Head of caudate nucleus (tissue), 42 donors: ENCODE measurements at places on chromosomes 7 and 10.
A peak's percentile ranks its signal among the peaks of the same experiment; 100 is the strongest.

DNA sequence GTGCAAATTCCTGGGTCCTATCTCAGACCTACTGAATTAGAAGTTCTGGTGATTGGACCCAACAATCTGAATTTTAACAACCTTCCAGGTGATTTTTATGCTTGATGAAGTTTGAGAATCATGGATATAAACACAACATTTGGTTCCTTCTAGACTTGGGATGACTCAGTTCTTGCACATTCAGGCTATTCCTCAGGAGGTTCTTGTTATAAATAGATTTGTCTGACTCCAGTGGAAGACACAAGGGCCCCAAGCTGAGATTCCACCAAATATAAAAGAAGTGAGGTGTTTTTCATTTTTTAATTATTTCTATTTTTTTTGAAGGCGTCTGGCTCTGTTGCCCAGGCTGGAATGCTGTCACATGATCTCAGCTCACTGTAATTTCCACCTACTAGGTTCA, 9.4 kb upstream of the TAS2R16 start:
- no peak for DNase-seq

GRCh38 chr7:156039971-156040677, 227.9 kb upstream of the SHH start:
- no peak for DNase-seq

- peak; percentile 69 for DNase-seq
Observed at GRCh38 chr7:51315393-51316261, 982 bp downstream of the COBL start.

GRCh38 chr7:34036972-34037792, 131.8 kb downstream of the BMPER start:
- no peak for DNase-seq

GRCh38 chr10:103563231-103564115, 70.0 kb downstream of the NEURL1 start:
- DNase-seq, result no peak

DNA sequence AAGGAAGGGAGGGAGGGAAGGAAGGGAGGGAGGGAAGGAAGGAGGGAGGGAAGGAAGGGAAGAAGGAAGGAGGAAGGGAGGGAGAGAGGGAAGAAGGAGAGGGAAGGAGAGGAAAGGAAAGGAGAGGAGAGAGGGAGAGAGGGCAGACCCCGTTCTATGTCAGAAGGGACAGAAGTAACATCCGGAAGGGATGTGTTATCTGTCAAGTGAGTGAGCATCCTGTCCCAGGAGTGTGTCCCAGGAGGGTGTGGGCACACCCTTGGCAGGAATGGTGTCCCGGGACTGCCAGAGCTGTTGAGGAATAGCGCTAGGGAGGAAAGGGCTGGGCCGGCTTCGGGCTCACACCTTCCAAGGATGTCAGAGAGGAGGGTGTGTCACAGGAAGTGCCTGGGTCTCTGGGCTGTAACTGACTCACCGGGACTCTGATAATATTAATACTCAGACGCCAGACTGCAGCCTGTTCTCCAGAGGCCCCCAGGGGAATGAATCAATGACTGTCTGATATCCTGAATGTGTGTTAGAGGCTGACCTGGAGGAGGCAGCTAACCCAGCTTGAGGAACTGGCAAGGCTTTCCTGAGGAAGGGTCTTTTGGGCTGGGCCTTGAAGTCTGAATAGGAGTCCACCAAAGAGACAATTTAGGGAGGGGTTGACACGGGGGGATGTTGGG, 125.6 kb upstream of the TNRC18 start:
- no peak for DNase-seq

- peak; percentile 74 for DNase-seq
Observed at GRCh38 chr10:23344241-23344841, at the start of gene C10orf67. TSS of gene C10orf67 (minus strand) at chr10:23344797. CDS start at chr10:23344774, 23 bp downstream.

DNA sequence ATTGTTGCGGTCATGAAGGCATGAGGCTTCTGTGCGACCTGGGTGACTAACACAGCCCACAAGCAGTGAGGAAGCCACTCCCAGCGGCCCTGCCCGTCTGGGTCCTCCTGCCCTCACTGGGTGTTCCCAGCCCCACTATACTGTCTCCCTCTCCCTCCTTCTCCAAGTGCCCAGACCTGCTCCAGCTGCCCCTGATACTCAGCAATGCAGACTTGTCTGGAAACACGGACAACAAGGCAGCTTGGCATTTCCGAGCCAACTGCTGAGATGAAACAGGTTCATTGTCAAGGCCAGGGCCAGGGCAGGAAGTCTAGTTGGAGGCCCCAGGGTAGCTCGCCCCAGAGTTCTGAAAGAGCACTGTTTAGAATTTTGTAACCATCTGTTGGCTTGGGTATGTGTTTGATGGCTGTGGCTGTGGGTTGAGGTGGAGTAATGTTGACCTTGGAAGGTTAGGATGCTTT, 95.7 kb downstream of the RBM20 start:
- DNase-seq, result no peak

DNA sequence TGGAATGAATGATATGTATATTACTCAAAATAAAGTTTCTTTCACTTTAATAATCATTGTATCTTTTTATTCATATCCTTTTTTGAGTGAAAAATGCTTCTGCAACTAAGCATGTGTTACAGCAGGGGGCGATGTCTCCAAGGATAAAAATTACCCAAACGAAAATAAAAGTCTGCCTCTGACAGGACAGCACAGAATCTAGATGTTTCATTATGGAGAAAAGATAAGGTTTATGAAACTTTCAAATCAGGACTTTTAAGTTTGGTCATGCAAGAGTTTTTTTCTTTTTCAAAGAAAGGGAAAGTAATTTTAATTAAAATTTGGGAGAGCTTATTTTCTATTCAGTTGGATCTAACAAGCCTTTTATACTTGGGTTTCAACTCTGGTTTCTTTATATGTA, 48.4 kb downstream of the TES start:
- DNase-seq, result peak; percentile 50

GRCh38 chr7:155984609-155985405, 172.5 kb upstream of the SHH start:
- DNase-seq, result peak; percentile 21

GRCh38 chr7:26162431-26162830, 10.4 kb downstream of the NFE2L3 start:
- no peak for DNase-seq

DNA sequence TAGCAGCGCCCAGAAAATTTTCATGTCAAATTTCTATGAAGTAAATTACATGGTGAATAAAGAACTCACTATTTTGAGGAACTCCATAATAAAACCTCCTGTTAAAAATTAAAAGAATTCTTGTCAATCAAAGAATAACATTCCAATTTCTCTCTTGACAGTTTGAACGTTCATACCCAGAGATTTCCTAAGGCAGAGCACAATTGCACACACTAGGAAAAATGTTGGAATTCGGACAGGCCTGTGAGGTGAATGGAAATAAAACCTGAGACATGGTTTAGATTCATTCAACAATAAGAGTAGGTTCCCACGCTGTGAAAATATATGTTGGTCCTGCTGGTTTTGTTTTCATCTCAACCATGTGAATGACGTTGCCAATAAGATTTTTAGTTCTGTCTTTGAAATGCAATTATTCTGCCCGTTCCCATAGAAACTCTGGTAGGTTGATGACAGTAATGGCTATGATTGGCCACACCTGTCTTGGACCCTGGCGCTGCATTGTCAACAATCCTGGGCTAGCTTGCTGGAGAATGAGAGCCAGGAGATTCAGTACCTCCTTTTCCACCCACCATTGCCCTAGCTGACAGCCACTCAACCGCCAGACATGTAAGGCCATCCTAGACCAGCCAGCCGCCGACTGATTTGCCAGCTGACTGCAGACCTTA, 43.3 kb upstream of the RAPGEF5 start:
- no peak for DNase-seq

DNA sequence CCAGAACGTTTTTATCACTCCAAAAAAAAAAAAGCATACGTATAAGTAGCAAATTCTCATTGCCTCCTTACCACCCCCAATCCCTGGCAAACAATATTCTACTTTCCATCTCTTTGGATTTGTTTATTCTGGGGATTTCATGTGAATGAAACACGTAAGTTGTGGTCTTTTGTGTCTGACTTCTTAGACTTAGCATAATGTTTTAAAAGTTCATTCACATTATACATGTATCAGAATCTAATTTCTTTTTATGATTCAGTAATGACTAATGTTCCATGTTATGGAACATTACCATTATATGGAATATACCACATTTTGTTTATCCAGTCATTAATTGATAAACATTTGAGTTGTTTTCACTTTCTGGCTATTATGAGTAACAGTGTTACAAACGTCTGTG, 12.5 kb upstream of the KLHL7 start:
- DNase-seq, result no peak
